K562 (cell line): ENCODE measurements at places on chromosomes 1 and 21. TPM values are rescaled to one million over a fixed set of nuclear protein-coding genes. Genes with fewer than 3 reads are reported as not detected.

DNA sequence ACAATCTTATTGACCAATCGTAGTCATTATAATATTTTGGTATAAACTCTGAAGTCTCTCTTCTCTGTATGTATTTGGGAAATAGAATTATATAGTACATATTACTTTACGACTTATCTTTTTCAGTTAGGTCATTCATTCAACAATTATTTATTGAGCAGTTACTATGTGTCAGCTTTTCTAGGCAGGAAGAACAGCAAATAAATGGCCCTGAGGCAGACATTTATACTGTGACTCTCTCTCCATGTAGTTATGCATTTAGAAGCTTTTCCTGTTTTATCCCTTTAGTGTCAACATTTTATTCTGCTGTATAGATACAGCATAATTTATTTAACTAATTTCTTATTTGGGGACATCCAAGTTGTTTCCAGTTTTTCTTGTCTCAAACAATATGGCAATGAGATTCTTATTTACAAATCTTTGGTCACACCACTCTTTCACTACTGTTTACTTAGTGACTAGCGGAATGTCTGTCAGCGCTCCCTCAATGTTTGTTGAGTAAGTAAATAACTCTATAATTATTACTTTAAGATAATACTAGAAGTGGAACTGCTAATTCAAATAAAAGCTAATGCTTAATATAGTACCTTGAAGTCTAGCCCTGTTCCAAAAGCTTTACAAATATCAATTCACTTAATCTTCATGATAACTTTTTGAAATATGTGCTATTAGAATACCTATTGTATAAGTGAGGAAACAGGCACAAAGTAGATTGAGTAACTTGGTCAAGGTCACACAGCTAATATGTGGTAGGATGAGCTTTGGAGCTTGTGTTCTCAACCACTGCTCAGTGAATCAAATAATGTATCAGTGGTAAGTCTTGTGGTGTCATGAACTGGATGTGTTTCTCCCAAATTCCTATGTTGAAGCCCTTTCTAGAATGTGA, 465.6 kb downstream of the SIPA1L2 start:
- DNase-seq = no peak
- no peak overlapping the region for H3K4me3 ChIP-seq

GRCh38 chr1:24904731-24905354, 25.2 kb downstream of the RUNX3 start:
- DNase-seq = no peak
- H3K4me1 ChIP-seq = peaks cover 29% of the 10 kb centered on the region
- H3K4me3 ChIP-seq = no peak overlapping the region
- no peaks in the 10 kb centered on the region for H3K36me3 ChIP-seq
- H3K27ac ChIP-seq = no peak overlapping the region
- peaks cover 59% of the 10 kb centered on the region for H3K27me3 ChIP-seq

DNA sequence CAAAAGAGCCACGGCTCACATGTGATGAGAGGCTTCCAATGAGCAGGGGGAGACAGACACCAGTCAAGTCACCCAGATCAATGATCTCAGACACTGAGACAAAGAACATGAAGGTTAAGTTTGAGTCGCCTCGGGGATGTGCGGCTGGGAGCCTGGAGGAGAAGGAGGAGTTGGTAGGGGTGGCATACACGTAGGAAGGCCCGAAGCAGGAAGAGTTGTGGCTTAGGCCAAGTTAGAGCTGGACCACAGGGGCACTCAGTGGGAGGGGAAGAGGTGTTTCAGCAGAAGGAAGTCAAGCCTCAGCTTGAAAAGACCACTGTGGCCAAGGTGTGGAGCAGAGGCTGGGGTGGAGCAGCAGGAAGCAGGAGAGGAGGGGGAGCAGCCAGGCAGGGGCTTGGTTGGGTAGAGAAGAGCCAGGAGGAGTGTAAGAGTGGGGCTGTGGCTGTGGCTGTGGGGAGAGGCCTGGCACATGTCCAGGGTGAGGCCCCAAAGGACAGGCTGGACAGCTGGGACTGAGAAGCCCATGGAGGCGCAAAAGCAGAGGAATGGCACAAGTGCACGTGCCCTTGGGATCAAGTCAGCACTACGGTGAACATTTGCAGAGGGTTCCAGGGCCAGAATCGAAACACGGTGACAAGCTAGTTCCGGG, 27.6 kb downstream of the CTNNBIP1 start:
- no peaks in the 10 kb centered on the region for H3K27me3 ChIP-seq
- H3K36me3 ChIP-seq = no peaks in the 10 kb centered on the region; the same call in 2 of the 3 replicates
- H3K4me3 ChIP-seq = no peak overlapping the region
- H3K4me1 ChIP-seq = peaks cover 27% of the 10 kb centered on the region
- DNase-seq = no peak

DNA sequence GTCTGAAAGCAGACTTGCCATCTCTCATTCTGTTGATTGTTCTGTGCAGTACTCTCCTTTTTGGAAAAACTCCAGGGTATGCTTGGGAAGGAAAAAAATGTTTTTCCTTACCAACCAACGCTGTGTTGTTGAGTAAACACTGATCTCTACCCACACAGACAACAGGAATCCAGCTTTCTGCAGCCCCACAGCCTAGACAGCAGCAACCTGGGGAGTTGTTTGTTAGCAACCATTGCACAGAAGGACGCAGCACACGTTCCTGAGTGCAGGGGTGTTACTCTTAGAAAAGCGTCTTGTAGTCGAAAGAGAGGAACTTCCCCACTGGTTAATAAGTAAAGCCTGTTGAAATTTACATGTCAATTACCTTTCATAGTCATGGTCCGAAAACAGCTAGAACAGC, 56.6 kb downstream of the SMYD2 start:
- DNase-seq = no peak
- no peak overlapping the region for H3K27ac ChIP-seq
- H3K4me1 ChIP-seq = no peaks in the 10 kb centered on the region
- peaks cover 16% of the 10 kb centered on the region; the same call in 1 of the 3 replicates for H3K36me3 ChIP-seq
- no peak overlapping the region for H3K4me3 ChIP-seq
- no peaks in the 10 kb centered on the region for H3K27me3 ChIP-seq

DNA sequence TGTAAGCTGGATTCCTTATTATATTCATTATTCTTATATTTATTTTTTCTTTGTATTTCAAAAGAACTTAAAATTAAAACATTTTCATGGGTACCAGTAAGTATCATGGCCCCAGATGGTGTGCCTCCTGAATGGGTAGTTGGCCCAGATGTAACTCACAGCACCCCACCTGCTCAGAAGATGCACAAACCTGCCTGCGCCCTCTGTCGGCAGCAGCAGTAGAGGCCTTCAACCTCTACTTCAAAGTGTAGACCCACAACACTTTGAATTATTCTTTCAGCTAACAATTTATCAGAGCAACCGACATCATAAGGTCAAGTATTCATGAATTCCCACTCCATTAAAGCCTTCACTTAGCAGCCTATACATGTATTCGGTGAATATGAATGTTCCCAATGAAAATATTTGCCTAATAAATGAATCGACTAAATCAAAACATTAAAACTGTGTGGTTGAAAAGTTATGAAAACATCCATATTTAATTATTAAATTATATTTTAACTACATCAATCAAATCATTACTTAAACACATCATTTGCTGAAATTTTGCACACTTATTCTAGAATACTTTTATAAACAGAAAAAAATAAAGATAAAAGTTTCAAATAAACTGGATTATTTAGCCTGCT, 25.4 kb downstream of the PIGM start:
- H3K27ac ChIP-seq = no peak overlapping the region
- peak; percentile 86 for DNase-seq
- no peaks in the 10 kb centered on the region for H3K36me3 ChIP-seq

GRCh38 chr1:119471566-119471965, 35.4 kb upstream of the HSD3B1 start:
- H3K27ac ChIP-seq = no peak overlapping the region
- H3K4me1 ChIP-seq = no peaks in the 10 kb centered on the region
- no peaks in the 10 kb centered on the region for H3K36me3 ChIP-seq
- no peaks in the 10 kb centered on the region for H3K27me3 ChIP-seq
- DNase-seq = no peak

DNA sequence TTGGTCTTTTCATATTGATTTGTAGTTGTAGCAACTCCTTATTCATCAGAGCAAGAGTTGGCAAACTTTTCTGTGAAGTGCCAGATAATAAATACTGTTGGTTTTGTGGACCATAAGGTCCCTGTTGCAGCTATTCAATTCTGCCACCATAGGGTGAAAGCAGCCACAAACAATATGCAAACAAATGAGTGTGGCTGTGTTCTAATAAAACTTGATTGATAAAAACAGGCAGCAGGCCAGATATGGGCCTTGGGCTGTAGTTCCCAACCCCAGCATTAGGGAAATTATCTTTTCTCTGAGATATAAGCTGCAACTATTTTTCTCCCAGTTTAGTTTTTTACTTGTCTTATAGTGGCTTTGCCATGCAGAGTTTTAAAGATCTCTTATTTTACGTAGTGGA, 469.2 kb downstream of the SMYD3 start:
- no peaks in the 10 kb centered on the region for H3K27me3 ChIP-seq
- H3K27ac ChIP-seq = no peak overlapping the region
- no peak for DNase-seq
- H3K4me3 ChIP-seq = no peak overlapping the region

DNA sequence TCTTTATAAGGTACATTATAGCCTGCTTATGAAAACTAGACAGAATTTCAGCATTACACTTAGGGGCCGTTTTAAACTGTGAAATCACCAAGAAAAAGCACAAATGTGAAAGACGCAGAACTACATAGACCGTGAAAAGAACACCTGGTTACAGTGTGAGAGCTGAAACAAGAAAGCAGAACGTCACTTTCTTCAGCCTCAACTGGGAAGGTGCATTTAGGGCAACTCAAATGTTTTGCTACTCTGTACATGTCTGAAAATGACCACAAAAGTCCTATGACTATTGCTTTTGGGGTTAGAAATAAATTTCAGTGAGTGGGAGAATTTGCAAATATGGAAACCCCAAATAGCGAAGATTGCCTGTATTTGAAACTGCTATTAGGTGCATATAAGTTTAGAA, 268.7 kb downstream of the OLFM3 start:
- no peaks in the 10 kb centered on the region for H3K4me1 ChIP-seq
- H3K36me3 ChIP-seq = no peaks in the 10 kb centered on the region
- no peak overlapping the region for H3K27ac ChIP-seq
- no peak overlapping the region for H3K4me3 ChIP-seq
- no peaks in the 10 kb centered on the region for H3K27me3 ChIP-seq

GRCh38 chr21:43262427-43262826, 93.6 kb downstream of the CRYAA start:
- DNase-seq = no peak
- no peaks in the 10 kb centered on the region for H3K4me1 ChIP-seq
- H3K27me3 ChIP-seq = peaks cover 15% of the 10 kb centered on the region; the same call in 1 of the 2 replicates
- H3K4me3 ChIP-seq = no peak overlapping the region
- no peak overlapping the region for H3K27ac ChIP-seq
- no peaks in the 10 kb centered on the region for H3K36me3 ChIP-seq

GRCh38 chr1:52636721-52637695, 4.0 kb downstream of the SHISAL2A start:
- H3K4me3 ChIP-seq = no peak overlapping the region
- H3K4me1 ChIP-seq = peaks cover 6% of the 10 kb centered on the region
- H3K27me3 ChIP-seq = no peaks in the 10 kb centered on the region

DNA sequence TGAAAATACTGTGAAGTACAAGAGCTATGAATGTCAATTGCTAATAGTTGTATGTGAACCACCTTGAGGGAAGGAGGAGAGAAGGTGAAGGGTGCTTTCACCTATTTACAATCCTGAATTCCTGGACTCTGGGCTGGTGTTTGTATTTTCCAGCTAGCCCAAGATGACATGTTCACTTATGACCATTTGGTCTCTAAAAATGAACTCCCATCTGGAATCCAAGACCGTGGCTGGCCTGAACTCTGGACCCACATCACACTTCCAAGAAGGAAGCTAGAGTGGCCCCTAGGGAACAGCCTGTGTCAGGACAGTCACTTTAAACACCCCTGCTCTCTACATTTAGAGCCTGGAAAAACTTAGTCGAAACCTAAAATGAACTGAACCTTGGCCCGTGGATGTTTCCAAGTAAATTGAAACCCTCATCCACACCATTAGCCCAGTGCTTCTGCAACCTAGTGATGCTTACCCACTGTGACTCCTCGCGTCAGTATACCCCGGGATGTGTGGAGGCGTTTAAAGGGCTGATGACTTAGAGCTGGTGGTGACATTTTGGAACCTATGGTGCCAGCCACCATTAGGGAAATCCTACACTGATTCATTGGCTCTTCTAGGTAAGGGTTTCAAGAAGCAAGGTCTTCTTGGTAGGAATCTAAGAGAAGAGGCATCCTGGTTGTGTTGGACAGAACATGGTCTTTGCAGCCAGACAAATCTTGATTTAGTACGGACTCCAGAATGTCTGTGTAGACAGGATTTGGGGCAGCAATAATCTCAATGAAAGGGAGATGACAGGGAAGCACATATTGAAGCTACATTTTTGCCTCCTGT, 171.5 kb upstream of the IRF2BP2 start:
- H3K4me3 ChIP-seq = no peak overlapping the region
- H3K27me3 ChIP-seq = peaks cover 55% of the 10 kb centered on the region
- H3K36me3 ChIP-seq = no peaks in the 10 kb centered on the region
- no peak overlapping the region for H3K27ac ChIP-seq
- DNase-seq = peak; percentile 67

The VHLL gene
- not detected in 2 replicates for total RNA-seq

The GBP4 gene
- 0.11 and 0.24 TPM in 2 replicates for total RNA-seq

The RNU1-4 gene
- 2,231 and 2,538 TPM in 2 replicates for total RNA-seq

The GPR161 gene
- total RNA-seq = 1.2 and 1.6 TPM in 2 replicates

The NBPF10 gene
- 0.72 and 0.89 TPM in 2 replicates for total RNA-seq

The RAB7B gene
- total RNA-seq = not detected in 2 replicates

The CASQ2 gene
- not detected in 2 replicates for total RNA-seq

The PCSK9 gene
- 58.6 and 66.9 TPM in 2 replicates for total RNA-seq

The PROX1 gene
- 0.09 and 0.22 TPM in 2 replicates for total RNA-seq

The PCAT6 gene
- 2.4 and 2.5 TPM in 2 replicates for total RNA-seq
